Omental fat pad (tissue), 4 donors: ENCODE measurements at places on chromosomes 11 and 22. TPM values are rescaled to one million over a fixed set of nuclear protein-coding genes. Genes with fewer than 3 reads are reported as not detected.

The FAM227A gene
- total RNA-seq: 7.3 TPM

The ARHGAP20 gene
- 18.4 TPM for total RNA-seq

The KDM4D gene
- total RNA-seq: 0.24 TPM

The MB gene
- not detected for total RNA-seq

The CASP12 gene
- total RNA-seq: not detected

The SCGB1A1 gene
- not detected for total RNA-seq

The RFPL3 gene
- not detected for total RNA-seq

The SEPTIN3 gene
- not detected for total RNA-seq

DNA sequence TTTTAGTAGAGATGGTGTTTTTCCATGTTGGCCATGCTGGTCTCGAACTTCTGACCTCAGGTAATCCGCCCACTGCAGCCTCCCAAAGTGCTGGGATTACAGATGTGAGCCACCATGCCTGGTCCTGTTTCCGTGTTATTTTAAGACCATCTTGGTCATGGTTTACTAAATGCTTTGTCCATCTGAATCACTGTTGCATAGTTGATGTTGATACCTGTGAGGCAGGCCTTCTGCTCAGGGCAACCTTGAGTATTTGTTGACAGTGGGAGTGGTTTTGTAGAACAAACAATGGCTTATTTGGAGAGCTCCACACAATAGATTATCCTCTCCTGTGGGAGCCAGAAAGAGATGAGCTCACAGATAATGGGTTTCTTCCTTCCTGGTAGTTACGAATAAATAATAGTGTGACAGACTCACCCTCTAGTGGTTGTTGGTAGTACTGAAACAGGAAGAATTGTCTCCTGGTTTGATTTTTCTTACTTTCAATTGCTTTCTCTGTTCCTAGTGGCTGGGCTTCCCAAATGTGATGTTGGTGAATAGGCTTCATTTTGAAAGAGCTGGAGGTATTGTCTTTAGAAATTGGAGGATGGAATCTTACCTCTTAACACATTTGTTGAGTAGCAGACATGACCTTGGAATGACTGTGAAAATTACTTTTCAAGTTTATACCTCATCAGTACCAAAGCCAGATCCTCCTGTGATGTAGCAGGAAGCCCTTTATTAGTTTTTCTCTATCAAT is 39.0 kb downstream of the CTNND1 start:
- no peak for DNase-seq

GRCh38 chr22:36982136-36982535 is 37.1 kb downstream of the TST start:
- no peak for DNase-seq

DNA sequence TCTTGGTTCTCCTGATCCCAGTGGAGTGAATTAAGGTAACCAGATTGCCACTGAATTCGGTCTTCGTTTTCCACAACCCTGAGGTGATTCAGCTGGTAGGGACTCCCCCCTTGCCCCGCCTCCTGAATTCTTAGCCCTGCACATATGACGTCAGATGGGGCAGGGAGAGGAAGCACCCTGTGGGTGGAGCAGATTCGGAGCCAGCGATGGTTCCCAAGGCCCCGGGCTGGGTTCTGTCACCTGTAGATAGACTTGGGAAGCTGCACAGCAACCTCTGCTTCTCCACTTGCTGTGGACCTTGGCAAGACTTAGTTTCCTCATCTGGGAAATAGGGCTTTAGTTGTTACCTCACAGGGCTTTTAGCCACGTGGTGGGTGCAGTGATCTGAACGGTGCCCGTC is 67.8 kb downstream of the CTTN start:
- DNase-seq: no peak

DNA sequence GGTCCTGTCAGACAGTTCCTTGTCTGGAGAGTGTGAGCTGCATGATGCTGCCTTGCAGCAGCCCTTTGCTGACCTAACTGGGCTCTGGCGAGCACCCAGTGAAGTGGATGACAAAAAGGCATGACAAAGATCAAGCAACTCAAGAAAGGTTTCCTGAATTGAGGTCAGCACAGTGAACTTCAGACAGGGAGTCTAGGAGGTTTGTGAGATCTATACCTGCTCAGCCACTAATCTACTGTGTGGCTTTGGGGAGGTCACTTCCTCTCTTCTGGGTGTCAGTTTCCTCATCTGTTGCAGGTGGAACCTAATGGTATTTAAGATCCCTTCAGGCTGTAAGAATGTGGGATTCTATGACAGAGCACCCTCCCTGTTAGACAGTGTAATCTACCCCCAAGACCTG is 213.9 kb upstream of the NARS2 start:
- no peak for DNase-seq

GRCh38 chr22:25202290-25202921 is 2.7 kb downstream of the CRYBB3 start:
- DNase-seq: peak; percentile 27

- DNase-seq: no peak
Measured at GRCh38 chr11:43738600-43739409, 58.3 kb downstream of the HSD17B12 start.

DNA sequence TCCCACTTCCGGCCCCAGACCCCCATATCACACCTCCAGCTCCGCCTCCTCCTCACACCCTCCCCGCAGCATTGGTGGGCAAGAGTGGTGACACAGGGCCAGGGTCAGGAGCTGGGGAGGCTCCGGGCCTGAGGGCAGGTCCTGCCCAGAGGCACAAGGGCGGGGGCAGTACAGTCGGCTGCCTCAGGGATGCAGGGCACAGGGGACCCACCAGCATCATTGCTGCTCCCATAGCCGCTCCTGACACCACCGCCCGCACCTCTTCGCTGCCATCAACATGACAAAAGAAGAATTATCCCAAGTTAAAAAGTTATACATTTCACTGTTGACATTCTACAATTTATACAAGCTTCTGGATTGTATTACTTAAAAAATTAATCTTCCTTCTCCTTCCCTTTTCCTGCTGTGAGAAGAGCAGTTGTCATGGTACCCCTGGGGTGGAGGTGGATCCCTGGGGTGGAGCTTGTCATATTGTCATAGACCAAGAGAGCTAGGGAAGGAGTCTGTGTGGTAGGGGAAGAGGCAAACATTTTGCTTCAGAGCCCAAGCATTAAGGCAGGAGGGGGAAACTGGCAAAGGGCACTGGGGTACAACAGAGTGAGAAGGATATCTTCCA is 4.1 kb downstream of the SBF2 start:
- DNase-seq: no peak

GRCh38 chr11:75656044-75656727 is 12.7 kb downstream of the MAP6 start:
- no peak for DNase-seq

DNA sequence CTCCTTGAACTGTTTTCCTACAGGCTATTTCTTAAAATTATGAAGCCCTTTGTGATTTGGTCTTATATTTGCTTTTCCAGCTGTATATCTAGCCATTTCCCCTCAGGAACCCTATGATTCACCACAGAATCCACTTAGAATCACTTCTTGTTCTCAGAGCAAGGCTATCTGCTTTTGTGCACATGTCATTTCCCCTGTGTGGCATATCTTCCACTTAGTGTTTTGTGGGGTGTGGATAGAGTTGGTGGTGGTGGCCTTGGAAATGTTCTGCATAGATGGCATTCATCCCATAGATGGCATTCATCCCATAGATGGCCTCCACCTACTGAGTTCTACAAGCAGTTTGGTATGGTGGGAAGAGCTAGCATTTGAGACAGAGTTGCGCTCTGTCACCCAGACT is 44.7 kb downstream of the SWAP70 start:
- DNase-seq: no peak

GRCh38 chr11:64754919-64755662 is 4.7 kb downstream of the PYGM start:
- no peak for DNase-seq

DNA sequence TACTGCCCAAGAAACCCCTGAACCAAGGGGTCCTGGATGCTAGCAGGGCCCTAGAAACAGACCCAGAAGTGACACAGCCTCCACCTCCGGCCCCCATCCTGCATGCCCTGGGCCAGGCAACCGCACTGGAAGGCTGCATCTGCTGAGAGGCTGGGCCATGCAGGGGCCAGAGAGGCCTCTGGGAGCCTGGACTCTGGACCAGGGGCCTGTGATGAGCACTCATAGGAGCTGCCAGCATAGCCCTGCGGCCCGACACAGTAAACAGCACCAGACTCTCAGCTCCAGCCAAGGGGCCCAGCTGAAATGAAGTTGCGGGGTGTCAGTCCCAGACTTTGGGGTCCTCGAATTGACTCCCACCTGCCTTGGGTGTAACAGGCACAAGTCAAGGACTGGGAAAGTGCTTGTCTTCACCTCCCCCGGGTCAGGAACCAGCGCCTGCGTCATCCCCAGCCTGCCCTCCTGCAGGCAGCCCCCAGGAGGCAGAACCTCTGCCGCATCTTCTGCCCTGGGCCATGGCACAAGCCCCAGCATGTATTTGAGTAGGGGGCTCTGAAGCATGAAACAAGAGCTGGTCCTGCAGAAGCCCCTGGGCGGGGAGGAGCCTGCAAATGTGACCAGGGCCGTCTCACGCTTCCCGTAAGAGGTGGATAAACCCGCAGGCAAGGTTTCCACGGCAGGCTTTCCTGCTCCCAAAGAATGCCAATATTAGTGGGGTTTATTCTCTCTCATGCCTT is 25.2 kb upstream of the CCND1 start:
- no peak for DNase-seq

DNA sequence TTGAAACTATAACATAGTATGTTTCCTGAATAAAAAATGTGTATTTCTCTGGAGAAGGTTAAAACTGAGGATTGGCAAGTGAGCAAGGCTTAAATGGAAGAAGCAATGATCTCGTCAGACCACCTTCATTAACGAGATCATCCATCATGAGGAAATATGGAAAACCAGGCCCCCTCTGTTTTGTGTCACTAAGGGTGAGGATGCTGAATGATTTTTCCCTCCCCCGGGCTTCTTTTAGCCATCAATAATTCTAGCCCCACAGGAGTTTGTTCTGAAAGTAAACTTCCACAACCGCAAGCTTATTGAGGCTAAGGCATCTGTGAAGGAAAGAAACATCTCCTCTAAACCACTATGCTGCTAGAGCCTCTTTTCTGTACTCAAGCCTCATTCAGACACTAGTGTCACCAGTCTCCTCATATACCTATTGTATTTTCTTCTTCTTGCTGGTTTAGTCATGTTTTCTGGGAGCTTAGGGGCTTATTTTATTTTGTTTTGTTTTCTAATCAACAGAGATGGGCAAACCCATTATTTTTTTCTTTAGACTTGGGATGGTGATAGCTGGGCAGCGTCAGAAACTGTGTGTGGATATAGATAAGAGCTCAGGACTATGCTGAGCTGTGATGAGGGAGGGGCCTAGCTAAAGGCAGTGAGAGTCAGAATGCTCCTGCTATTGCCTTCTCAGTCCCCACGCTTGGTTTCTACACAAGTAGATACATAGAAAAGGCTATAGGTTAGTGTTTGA is 5.8 kb upstream of the HBE1 start:
- DNase-seq: no peak

- no peak for DNase-seq
Measured at GRCh38 chr11:134587345-134587744, 175.3 kb upstream of the B3GAT1 start.

GRCh38 chr11:787084-787675 is 2.7 kb downstream of the CEND1 start:
- no peak for DNase-seq

DNA sequence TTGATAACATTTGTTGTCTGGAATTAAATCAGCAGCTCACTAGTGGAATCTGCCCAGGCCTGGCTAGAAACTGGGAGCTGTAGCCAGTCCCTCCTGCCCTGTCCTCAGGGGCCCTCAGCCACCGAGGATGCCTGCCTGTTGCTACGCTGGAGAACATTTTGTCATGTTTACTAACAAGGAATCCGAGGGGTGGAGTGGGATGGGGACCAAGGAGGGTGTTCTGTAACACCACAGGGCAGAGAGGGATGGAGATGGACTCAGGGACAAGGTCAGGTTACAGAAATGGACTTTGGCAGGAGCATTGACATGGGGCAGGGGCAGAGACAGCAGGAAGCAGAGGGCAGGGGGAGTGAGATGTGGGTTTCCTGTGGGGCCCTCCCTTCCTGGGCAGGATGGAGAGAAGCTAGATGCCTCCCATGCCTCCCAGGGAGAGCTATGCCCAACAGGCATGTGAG is 45.8 kb upstream of the AMPD3 start:
- DNase-seq: no peak

- no peak for DNase-seq
Measured at GRCh38 chr11:113113801-113114704, 152.8 kb downstream of the NCAM1 start.

- DNase-seq: no peak
Measured at GRCh38 chr11:118132385-118133151, 20.1 kb downstream of the SCN4B start.

- peak; percentile 25 for DNase-seq
Measured at GRCh38 chr22:30649430-30650007, 13.9 kb downstream of the SLC35E4 start.

DNA sequence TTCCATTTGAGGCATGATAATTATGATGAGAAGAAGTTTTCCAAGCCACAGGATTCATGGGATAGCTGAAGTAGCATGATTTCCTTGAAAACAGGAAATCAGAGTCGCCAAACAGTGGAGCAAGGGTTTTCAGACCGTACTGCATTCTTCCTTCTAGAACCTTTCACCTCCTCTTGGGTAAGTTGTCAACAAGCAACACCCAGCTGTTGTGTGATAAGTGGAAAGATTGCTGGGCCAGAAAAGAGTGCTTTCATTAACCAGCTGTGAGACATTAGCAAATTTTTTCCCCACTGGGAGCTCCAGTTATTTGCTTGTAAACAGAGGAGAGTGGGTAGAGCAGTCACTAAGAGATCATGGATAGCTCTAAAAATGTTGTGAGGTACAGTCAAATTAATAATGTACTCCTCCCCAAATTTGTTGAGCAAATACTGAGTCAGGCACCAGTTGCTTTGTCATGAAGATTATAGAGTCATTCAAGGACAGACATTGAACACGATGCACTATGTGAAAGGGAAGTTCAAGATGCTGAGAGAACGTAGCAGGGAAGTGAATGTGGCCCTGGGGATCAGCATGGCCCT is 11.7 kb upstream of the MPEG1 start:
- DNase-seq: no peak

DNA sequence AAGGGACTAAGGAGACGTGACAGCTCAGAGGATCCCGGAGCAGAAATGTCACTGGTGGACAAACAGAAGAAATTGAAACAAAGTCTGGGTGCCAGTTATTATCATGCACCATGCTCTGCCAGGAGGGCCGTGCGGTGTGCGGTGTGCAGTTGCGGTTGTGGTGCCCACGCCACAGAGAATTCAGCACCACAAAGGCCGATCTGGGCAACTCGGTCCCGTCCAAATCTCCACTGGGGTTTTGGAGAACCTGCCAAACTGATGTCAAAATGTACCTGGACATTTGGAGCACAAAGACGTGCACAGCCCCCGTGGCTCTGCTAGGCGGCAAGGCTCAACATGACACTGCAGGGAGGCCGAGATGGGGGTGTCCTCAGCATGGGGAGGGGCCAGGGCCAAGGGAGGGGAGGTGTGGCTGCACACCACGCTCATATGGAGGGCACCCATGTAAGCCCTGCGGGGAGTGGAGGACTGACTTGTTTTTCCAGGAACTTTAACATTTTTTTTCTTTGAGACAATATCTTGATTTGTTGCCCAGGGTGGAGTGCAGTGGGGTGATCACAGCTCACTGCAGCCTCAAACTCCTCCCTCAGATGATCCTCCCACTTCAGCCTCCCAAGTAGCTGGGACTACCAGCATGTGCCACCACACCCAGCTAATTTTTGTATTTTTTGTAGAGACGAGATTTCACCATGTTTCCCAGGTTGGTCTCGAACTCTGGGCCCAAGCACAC is 39.4 kb downstream of the GNB1L start:
- DNase-seq: no peak
